ENCODE measurements at places on chromosomes 16 and 17.

GRCh38 chr17:72588961-72589360, 468.1 kb downstream of the SOX9 start:
- DNase-seq, result no peak

GRCh38 chr16:87464691-87465300, 28.0 kb downstream of the ZCCHC14 start:
- DNase-seq, result peak; percentile 65

GRCh38 chr17:17944743-17945142, 27.5 kb downstream of the TOM1L2 start:
- no peak for DNase-seq

DNA sequence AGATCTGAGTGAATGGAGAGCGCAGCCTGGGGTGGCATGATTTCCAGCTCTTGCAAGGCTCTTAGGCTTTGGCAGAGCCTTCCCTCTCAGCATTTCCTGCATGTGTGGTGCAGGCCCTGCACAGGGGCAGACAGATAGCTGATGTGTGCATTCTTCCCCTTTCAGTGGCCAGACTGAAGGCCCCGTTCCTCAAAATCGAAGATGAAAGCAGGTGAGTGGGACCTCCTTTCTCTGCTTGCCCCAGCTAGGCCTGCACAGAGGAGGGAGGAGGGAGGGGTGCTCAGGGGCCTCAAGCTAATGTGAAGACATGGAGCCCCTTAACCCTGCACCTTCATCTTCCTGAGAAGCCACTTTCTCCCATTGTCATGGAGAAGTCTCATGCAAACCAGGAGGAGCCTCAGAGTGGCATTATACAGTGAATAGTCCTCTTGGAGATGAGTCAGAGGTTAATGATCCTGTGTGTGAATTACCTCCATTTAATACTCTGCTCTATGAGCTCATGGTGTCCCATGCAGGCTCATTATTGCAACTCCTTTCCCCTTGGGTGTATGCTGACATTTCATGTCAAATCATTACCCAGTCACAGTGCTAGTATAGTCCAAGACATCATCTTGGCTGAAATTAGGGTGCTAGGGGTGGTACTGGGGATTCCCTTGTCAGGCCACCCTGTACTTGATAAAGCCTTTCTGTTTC, 20.4 kb upstream of the ADAM11 start:
- DNase-seq, result no peak

GRCh38 chr16:72612256-72612655, 435.7 kb downstream of the ZFHX3 start:
- peak; percentile 41 for DNase-seq

DNA sequence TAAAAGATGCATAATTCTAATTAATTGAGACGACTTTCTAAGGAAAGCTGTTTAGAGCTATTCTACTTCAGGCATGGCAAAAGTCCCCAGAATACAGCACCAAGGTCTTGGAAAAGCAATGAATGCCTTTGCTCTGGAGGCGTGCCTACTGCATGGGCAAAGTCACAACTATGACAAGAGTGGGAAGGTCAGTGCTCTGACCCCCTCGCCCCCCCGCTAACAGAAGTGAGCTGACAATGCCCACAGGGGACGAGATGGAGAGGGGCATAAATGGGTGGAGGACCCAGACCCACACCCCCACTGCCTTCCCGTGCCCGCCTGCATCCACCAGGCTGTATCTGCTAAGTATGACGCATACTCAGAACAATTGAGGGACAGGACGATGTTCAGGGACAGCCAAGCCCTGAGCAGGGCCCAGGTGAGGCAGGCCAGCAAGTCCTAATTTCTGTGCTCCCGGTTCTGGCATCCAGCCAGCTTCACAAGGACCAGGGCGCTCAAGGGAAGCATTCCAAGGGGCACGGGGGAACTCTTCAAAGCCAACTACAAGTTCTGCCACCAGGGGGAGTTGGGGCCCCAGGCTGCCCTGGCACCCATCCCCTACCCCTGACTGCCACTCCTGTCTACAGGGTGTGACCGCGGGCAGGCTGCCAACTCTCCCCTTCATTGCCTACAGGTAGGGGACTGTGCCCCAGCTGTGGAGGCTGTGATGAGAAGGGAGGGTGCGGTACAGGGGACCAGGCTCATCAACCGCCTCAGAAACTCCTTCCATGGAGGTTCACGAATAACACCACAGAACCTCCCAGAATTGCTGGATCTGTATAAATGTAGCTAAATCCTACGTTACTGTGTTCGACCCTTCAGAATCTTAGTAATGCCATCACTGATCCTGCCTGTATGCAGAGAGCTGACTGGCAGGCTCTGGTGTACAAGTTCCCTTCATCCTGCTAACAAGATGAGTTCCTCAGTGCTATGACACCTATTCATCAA, 20.8 kb downstream of the NPRL3 start:
- DNase-seq, result no peak

DNA sequence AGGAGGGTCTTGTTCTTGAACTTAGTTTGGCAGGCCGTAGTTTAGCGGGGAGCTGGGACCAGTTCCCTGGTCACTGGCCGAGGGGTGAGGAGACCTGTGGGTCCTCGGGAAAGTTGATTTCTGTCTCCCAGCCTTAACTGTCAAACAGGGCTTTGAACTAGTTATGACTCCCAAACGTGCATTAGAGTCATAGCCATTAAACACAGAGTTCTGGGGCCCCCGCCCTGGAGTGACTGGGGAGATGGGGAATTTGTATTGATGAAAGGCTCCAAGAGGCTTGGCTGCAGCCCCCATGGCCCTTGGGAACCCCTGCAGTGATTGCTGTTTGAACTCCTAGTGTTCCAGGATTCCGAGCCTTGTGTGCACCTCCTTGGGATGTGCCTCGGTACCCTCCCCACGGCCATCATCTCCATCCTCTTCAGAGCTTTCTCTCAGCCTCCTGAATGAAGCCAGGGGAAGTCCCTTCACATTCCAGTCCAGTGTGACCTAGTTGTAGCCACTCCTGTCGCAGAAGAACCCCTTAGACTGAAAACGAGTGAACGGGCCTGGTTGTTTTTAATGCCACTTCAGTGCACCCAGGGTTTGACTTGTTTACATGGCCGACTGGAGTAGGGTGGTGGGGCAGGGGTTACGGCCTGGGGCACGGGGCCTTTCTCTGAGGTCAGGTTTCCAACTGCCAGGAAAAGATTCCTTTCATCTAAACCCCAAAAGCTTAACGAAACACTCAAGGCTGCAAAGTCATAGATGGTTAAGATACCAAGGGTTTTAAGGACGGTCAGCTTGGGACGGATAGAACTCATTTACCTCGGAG, 1.4 kb downstream of the MPRIP start:
- DNase-seq, result no peak

GRCh38 chr17:2688351-2689342, 22.9 kb downstream of the CLUH start:
- no peak for DNase-seq

GRCh38 chr16:80027007-80027965, 426.7 kb upstream of the MAF start:
- peak; percentile 48 for DNase-seq

GRCh38 chr16:50291719-50292565, 25.6 kb downstream of the ADCY7 start:
- DNase-seq, result no peak

GRCh38 chr16:76612497-76612896, 335.3 kb downstream of the CNTNAP4 start:
- no peak for DNase-seq

- DNase-seq, result no peak
Observed at GRCh38 chr17:39631403-39631802, 4.7 kb downstream of the PPP1R1B start.

- DNase-seq, result peak; percentile 61
Observed at GRCh38 chr16:11079652-11080187, 135.4 kb downstream of the CLEC16A start.

DNA sequence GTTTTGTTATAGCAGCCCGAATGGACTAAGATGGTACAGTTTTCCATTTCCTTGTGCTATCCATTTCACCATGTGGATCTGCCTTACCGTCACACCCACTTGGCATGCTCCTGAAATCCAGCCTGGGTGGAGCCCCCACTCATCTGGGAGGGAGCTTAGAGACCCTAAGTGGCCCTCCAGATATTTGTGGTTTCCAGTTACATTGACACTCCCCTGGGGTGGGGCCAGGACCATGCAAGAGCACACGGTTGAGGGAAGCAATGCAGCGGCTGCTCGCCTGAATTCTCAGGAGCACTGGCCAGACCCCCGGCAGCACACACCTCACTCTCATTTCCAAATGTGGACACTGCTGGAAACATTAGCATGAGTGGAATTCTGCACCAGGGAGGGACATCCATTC, 231.1 kb downstream of the UTP18 start:
- no peak for DNase-seq
